ENCODE measurements at places on chromosomes 2 and 18.

DNA sequence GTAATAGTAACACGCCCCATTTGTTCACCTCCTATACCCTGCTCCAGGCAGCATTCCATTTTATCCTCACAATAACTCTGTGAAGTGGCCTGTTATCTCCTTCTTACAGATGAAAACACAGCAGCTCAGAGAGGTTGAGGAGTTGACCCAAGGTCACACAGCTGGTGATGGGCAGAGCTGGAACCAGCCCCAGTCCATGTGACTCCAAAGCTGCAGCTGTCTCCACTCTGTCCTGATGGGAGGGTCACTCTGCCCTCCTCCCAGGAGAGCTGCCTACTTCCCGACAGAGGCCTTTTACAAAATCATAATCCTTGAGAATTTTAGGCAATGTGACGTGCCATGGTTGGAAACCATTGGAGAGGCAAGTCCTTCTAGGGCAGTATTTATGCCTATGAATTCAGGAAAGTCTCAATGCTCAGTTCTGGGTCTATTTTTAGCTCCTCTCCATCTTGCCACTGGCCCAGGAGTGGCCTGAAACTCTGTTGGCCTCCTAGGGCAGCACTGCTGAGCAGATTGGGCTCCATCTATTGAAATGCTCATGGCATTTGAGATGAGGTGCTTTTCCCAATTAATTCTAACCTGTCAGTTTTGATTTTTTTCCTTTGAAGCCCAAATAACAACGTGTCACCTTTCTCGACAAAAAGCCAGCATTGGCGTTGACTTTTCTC is 162.0 kb upstream of the MSH6 start:
- DNase-seq, result no peak

DNA sequence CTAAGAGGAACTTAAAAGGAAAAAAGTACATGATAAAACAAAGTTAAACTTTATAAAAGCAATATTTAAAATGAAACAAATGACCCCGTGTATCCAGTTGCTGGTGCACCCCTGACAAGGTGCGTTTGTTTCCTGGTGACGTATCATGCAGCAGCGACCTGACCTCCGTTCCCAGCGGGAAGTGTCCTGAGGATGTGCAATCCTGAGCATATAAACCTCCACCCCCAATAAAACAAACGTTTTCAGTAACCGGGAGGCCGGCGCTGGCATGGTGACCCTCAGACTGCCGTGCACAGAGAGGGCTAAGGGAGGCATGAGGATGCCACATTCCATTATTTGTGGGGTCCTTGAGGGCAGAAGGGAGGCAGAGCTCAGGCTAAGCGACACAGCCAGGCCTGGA is 14.8 kb downstream of the SLC66A2 start:
- no peak for DNase-seq

GRCh38 chr2:72136933-72137497 is 10.6 kb downstream of the CYP26B1 start:
- DNase-seq, result no peak

DNA sequence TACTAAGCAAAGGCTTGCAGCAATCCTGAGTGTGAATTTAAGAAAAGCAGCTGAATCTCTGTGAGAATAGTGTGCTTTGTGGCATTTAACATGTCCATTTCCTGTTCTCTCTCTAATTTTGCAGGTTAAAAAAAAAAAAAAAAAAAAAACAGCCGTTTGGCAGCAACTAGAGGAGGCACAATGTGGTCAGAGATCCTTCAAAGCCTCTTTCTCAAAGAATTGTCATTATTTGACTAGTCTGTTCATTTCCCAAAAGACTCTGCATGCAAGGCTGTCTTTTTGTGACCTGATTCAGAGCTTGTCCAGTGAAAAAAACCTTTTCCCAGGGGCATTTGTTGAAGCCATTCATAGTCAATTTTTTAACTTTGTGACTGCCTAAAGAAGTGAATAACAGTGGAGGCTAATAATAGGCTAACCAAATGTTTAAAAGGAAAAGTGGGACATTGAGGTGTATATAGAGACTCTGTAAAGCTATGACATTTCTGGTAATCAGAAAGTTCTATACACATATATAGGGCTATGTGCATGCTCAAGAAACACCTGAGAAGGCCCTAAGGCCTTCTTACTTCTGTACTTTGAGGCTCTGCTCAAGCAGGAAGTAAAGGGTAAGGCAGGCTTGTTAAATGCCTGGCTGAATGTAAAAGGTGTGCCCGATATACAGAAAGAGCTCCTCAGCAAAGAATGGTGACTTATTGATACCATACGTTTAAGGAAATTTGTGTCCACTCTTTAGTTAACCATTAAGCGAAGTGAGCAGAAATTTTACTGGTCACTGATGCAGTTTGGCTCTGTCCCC is 289.6 kb upstream of the RAB6C start:
- DNase-seq, result no peak

- DNase-seq, result no peak
Observed at GRCh38 chr18:3212657-3213056, 7.1 kb downstream of the MYOM1 start.

DNA sequence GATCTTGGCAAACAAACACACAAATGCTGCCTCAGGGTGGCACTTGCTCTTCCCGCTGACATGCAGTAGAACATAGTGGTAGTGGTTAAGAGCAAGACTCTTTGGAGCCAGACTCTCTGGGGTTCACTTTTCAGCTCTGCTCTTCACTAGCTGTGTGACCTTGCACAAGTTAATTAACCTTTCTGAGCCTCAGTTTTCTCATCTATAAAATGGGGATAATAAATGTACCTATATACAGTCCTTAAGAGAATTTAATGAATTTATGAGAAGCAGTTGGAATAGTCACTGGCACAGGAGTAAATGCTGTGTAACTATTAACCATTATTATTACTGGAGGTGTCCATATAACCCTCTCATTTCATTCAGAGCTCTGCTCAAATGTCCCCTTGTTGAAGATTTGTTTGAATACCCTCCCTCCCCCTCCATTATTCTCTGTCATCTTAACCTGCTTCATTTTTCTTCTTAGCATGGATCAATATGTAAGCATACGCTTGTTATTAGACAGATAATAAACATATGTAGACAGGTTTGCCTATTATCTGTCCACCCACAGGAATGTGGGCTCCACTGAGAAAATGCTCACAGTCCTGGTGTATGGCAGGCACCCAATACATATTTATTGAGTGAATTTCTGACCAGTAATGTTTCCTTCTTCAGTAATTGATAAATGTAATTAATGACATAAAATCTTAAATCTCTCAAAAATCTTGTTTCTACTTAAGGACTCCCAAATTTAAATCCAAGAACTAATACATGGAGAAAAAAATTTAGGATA is 64.5 kb downstream of the TSPYL6 start:
- no peak for DNase-seq

GRCh38 chr2:233091595-233092375 is 31.6 kb downstream of the INPP5D start:
- no peak for DNase-seq

- no peak for DNase-seq
Observed at GRCh38 chr2:68911709-68912108, 40.5 kb upstream of the BMP10 start.

DNA sequence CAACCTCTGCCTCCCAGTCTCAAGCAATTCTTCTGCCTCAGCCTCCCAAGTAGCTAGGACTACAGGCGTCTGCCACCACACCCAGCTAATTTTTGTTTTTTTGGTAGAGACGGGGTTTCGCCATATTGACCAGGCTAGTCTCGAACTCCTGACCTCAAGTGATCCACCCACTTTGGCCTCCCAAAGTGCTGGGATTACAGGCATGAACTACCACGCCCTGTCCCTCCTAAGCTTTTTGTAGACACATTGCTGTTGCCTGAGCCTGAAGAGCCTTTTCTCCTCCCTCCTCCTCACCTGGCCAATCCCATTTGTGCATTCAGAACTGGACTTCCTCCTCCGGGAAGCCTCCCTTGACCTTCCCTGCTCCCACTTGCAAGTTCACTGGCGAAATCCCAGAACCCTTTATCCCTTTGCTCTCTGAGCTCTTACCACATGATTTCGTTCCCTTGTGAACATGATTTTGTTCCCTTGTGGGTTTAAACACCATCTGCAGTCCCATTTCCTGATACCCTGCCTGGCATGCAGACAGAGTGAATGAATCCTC is 2.6 kb downstream of the C2orf72 start:
- no peak for DNase-seq

- no peak for DNase-seq
Observed at GRCh38 chr2:88131201-88131998, 3.5 kb upstream of the FABP1 start.

DNA sequence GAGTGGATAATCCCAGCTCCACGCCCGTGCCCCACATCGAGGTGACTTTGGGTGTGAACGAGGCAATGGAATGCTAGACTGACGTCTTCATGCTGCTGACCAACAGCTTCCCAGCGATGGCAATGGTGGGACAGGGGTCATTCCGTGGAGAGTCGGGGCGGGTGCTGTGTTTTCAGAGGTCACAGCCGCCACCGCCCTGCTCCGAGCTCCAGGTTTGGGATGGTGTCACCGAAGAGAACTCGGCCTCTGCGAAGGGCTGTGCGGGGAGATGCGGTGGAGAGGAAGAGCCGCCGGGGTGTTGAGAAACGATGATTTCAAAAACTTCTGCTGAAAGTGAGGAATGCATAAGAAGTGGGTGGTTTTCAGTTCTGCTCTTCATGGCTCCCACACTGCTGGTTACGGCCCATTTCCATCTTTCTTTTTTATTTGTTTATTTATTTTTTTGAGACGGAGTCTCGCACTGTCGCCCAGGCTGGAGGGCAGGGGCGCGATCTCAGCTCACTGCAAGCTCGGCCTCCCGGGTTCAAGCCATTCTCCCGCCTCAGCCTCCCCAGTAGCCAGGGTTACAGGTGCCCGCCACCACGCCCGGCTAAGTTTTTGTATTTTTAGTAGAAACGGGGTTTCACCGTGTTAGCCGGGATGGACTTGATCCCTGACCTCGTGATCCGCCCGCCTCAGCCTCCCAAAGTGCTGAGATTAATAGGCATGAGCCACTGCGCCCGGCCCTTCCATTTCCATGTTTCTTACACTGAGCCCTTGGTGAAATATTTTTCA is 142.6 kb downstream of the RTP5 start:
- no peak for DNase-seq

- no peak for DNase-seq
Observed at GRCh38 chr18:13612196-13612997, 114.0 kb downstream of the FAM210A start.

DNA sequence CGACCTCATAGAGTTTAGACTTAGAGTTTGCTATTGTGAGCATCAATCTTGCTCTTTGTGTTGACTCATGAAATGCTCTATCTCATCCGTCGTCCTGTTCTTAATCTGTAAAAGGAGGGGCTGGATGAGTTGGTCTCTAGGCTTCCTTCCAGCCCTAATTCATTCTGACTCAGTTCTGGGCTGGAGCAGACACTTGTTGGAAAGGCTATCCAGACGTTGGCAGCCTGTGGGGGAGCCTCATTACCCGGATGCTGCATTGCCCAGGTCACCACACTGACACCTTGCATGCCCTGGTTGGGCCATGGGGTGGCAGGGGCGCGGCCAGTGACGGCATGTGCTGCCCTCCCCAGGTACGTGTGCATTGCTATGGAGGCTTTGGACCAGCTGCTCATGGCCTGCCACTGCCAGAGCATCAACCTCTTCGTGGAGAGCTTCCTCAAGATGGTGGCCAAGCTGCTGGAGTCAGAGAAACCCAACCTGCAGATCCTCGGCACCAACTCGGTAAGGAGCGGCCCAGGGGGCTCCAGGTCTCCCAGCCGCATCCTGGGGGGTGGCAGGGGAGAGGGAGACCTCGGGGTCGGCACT is 61.5 kb downstream of the EFR3B start:
- peak; percentile 41 for DNase-seq

GRCh38 chr2:38716185-38716584 is 35.0 kb downstream of the SRSF7 start:
- DNase-seq, result peak; percentile 79

DNA sequence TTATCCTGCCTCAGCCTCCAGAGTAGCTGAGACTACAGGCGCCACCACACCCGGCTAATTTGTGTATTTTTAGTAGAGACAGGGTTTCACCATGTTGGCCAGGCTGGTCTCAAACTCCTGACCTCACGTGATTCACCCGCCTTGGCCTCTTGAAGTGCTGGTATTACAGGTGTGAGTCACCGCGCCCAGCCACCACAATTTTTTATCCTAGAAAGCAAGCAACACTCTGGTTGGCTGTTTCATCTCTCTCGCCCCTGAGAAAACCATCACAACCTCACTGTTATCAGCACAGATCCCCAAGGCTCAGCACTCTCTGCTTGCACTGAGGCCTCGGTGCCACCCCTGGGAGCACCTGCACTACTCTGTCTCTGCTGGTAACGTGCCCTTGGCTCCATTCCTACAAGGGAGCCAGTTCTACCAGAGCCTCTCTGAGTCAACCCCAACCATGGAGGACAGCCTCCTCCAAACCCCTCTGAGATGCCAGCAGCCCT is 134.8 kb upstream of the AGAP1 start:
- no peak for DNase-seq

DNA sequence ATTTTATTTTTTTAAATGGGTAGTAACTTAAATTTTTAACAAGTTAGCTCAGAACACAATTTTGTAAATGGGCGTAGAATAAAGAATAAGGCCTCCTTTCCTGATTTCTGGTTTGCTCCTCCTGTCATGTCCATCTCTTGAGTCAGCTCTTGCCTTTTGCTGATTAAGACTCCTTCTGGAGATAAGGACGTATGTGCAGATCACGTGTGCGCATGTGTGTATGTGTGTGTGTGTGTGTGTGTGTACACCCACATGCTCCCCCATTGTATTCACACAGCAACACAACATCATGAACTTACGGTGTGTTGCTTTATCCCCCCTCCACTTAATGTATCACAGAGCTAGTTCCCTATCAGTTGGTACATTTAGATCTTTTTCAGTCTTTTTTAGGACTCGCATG is 182.9 kb downstream of the PRKCE start:
- DNase-seq, result no peak

GRCh38 chr2:180062178-180062577 is 55.1 kb upstream of the CWC22 start:
- no peak for DNase-seq
